Activated CD4-positive, alpha-beta T cell treated with anti-CD3 and anti-CD28 coated beads for 1 hour (primary cell): ENCODE measurements at places on chromosomes 11 and 22.
A peak's percentile ranks its signal among the peaks of the same experiment; 100 is the strongest.

DNA sequence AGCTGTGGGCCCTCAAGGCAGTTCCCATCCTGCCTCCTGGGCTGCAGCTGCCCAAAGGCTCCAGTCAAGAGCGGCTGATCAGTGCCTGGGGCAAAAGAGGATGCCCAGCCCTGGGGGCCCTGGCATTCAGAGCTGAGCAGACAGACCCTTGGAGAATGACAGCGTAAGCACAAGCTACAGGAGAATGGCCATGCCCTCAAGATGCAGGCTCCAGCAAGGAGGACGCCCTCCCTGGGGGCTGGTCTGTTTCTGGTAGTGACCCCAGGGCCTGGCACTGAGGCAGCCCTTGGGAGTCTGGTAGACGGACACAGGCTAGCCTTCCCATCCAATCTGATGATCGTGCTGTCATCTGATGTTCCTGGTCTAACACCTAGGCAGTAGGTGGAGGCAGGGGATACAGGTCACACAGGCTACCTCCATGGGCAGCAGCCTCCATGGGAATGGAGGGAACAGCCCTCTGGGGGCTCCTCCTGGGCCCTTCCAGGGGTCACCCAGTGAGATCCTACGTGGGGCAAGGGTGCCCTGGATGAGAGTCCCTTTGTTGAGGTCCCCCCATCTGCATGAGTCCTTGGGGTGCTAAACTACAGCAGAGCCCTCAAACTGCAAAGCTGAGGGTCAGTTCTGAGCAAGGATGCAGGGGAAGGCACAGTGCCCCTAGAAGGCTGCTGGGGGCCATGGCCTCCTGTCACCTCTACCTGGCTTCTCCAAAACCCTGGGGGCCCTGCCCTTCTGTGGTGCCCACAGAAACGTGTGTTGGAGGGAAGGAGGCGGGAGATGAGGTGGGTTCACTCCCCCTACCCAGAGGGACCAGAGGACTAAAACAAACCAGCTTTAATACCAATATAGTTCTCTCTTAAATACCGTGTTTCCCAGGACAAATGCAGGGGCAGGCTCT is 10.2 kb upstream of the SF1 start:
- DNase-seq, result no peak

- DNase-seq, result no peak
These were observed 29.8 kb upstream of the TTLL12 start for GRCh38 chr22:43216738-43217137.

- DNase-seq, result no peak
These were observed 36.2 kb downstream of the DLG2 start for GRCh38 chr11:85590848-85591483.

GRCh38 chr11:122022646-122023045 is 93.4 kb downstream of the BLID start:
- no peak for DNase-seq

DNA sequence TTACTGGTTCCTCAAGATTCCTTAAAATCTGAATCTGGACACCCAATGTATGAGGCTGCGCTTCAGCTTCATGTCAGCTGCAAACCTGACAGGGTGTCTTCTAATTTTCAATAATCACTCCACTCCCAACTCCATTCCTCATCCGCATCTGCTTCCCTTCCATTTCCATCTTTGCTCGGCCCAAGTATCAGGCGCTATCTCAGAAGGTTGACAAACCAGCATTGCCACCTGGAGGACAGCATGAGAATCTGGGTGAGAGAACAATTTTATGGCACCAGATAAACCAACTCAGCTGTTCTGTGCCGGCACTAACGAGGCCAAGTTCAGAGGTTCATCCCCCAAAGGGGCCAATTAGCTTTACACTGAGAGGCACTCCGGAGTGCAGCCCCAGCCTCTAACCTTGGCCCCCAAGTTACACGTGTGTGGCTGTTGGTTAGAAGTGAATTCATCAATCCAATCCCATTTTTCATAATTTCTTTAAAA is 79.1 kb upstream of the LMO2 start:
- no peak for DNase-seq

- no peak for DNase-seq
These were observed at the start of gene SCGB2A2 for GRCh38 chr11:62269654-62270278. Gene SCGB2A2, plus strand, starts transcription at chr11:62270158. Its CDS starts 59 bp downstream, at chr11:62270217.

DNA sequence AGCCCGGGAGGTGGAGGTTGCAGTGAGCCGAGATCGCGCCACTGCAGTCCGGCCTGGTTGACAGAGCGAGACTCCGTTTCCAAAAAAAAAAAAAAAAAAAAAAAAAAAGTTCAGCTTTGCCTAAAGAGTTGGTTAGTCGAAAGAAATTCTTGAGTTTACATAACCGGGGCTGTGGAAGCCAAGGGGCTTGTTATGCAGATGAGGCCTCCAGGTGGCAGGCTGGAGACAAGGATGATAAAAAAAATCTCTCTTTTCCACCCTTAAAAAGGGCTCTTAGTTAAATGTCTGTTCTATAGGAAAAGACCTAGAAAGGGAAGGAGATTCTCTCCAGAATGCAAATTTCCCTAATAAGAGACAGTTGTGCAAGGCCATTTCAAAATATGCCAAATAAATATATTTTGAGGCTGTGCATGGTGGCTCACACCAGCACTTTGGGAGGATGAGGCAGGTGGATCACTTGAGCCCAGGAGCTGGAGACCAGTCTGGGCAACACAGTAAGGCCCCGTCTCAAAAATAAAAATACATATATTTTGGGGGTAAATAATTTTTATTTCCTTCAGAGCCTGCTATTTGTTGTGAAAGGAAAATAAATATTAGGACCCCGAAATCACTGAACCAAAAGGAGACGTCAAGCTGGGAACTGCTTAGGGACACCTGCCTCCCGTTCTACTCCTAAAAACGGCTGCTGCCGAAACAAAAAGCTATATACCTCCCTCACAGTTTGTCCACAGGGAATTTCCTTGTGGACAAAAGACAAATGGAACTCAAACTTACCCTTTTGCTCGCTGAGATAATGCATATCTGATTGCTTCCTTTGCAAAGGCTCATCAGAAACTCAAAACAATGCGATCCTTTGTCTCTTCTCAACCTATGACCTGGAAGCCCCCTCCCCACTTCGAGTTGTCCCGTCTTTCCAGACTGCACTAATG is 2.4 kb upstream of the IFITM2 start:
- peak; percentile 53 for DNase-seq

DNA sequence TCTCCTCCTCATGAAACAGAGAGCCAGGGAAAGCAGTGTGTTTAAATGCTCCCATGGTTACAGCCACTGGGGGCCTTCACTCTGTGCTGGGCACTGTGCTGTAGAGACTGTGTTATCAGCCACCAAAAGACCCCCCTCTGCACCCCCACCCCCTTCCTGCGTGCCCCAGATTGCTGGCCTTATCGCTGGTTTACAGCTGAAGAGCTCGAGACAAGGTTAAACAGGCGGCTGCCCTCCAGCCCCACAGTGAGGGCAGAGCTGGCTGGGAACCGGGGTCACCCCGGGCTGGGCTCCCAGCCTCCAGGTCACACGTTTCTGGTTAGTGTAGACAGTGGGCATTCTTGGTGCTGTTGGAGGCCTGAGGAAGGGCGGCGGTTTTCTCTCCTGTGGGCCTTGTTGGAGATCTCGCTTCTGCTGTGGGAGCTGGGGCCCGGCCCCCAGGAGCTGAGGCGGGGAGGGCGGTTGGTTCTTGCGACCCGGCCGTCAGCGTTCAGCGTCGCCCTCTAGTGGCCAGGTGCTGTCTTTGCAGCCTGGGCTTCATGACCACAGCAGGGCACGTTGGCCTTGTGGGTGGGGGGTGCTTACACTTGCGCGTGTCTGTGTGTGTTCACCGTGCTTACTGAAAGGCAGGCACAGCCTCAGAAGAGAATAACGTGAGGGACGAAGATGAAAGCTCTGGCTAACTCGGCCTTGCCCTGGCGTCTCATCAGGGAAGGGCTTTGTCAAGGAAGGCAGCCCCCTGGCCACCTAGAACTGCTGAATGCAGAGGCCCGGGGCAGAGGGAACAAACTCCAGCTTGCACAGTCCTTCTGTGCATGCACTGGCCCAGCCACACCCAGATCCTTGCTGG is 40.8 kb downstream of the TBC1D22A start:
- peak; percentile 63 for DNase-seq

DNA sequence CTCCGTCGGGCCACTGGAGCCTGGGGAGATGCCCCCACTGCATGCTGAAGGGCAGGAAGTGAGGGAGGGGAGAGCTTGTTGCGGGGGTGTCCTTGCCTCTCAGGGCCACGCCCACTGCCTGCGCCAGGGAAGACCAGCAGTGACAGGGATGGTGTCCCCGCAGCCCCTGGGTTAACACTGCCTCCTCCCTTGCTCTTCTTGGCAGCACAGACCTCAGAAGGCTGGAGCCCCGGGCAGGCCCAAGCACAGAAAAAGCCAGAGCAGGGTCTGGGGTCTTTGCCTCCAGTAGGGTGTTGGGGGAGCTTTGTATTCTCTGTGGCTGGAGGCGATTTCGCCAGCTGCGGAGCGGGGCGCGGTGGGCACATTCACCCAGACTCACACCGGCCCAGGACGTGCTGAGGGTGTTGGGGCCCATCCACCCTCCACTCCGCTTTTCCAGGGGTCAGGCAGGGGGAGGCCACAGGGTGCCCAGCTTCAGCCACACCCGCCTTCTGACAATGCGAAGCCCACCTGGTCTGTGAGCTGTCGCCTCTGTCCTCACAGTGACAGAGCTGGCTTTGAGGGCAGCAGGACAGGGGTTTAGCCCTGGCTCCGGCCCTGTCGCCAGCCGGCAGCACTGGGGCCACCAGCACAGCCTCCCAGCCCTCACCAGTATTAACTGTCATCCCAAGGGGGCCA is 83.7 kb downstream of the CDKN1C start:
- no peak for DNase-seq

- DNase-seq, result no peak
These were observed 12.5 kb upstream of the TP53I11 start for GRCh38 chr11:44963136-44963535.

- no peak for DNase-seq
These were observed 75.5 kb downstream of the KCNC1 start for GRCh38 chr11:17810041-17810440.

DNA sequence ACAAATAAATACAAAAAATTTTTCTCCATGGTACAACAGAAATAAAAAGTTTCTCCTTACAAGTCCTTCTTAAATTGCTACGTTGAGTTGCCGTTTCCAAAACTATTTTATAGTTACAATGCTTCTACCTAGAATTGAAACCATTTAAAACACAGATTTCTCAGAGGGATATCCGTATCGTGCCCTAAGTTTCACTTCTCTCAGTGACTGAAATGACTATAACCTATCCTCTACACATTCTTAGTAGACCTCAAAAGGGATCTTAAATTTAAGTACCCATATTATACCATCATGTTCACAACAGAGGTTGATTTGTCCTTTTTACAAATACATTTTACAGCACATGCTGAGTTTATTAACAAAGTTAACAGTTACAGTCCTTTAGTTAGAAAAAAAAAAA is 44.1 kb downstream of the USP28 start:
- no peak for DNase-seq

GRCh38 chr22:46829941-46830715 is 67.7 kb downstream of the TBC1D22A start:
- no peak for DNase-seq

DNA sequence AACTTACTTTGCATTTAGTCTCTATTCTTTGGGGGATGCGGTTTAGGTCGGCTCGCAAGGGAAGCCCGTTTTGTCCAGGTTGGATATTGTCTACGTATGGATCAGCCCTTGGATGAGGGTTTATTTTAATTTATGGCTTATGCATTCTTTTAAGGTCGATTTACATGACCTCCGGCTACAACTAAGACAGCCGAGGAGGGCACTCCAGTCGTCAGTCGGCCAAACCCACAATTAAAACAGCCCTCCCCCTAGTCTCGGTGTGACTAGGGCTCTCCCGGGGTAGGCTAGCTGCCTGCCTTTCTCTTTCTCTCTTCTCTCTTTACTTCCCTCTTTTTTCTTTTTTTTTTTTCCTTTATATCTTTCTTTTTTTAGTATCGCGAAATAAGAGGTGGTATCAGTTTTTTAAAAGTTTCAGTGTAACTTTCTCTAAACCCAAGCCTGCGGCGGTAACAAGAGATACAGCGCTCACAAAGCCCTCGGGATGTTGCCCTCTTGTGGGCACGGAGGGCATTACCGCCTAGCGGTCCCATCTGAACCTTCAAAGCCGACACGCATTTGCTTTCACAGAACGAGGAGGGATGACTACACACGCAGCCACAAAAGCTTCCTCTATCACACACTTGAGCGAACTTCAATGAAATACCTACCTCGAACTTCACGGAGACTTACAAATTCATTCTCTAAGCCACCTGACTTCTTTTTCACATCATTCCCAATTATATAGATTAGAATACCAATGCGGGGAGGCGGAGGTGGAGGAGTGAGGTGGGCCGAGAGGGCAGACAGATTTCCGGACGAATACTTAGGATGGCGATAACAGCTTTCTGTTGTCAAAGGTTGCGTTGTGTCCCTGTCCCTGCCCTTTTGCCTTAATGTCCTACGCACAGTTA is 132.3 kb upstream of the C11orf58 start:
- DNase-seq, result peak; percentile 66

DNA sequence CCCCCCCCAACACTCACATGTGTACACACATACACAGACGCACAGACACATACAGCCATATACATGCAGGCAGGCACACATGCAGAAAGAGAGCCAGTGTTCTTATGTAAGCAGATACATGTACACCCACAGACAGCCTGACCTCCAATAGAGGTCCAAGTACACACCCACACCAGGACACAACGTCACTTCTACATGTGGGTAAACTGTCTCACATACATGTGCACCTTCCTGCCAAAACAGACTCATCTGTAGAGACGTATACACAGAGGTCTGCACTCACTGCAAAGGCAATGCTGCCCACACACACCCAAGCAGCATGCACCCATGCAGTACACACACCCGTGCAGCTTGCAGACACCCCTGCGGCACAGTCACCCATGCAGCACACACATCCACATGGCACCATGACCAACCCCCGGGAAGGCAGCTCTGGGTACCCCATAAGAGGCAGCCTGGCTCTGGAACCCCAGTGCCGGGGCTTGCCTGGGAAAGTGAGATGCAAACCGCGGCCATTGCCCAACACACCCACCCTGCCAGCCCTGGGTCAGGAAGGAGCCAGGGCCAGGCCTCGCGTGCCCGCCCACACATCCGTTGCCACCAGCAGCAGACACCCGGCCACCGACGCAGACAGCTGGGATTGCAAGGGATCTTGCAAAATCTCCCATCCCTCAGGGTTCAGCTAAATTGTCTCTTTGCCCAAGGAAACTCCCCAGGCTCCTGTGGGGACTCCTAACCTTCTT is 10.1 kb downstream of the CASTOR1 start:
- DNase-seq, result no peak
